ENCODE measurements at places on chromosomes 1 and 21.

DNA sequence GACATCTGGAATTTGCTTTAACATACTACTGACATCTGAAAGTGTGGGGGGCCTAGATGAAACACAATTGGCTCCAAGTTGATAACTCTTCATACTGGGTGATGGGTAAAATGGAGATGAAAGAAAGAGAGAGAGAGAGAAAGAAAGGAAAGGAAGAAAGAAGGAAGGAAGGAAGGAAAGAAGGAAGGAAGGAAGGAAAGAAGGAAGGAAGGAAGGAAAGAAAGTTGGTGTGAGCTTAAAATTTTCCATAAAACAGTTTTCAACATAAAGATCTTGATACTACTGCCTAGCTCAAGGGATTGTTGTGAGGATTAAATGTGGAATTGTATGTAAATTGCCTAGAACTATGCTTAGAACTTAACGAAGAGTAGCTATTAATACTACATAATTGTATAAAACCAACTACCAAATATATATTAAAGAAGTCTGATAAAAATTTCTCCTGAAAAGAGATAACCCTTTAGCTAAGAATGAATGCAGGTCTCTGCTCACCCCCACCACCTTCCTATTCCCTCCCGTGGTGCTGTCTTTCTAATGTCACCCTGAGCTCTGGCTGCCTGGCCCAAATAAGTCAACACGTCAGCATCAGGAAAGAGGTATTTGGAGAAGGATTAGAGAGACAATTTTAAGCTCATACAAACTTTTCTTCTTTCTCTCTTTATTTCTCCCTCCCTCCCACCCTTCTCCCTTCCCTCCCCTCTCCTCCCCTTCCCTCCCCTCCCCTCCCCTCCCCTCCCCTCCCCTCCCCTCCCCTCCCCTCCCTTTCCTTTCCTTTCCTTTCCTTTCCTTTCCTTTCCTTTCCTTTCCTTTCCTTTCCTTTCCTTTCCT, 89.3 kb upstream of the SGIP1 start:
- DNase-seq: no peak

DNA sequence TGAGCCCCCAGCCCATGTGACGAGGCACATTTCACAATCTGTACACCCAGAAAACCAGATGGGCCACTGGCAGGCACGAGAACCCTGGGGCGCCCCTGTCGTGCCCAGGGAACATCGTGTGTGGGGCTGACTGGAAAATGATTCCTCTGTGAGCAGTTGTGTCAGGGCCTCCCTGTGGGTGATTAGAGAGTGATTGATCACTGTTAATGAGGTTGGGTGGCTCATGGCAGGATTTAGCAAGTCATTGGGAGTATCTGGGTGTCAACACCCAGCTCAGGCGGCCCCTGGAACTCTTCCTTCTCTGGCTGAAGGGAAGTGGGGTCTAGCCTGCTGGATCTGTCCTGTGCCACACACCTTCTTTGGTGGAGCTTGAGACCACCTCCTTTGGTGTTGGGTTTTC, 5.7 kb downstream of the GRHL3 start:
- DNase-seq: no peak

DNA sequence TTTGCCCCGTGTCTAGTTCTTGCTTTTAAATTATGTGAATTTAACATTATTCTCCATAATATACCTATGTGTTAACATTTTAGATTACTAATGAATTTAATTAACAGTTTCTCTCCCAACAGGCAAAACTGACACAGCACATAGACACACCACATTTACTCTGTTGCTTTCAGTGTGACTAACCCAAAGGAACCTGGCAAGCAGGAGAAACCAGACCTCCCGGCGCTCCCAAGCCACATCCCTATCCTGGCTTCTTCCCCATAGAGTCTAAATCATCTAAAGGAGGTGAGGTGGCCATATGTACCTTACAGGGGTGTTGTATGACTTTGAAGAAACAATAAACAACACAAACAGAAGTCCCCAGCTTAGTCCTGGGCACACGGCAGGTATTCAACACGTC, 69.2 kb downstream of the CAPZB start:
- no peak for DNase-seq

DNA sequence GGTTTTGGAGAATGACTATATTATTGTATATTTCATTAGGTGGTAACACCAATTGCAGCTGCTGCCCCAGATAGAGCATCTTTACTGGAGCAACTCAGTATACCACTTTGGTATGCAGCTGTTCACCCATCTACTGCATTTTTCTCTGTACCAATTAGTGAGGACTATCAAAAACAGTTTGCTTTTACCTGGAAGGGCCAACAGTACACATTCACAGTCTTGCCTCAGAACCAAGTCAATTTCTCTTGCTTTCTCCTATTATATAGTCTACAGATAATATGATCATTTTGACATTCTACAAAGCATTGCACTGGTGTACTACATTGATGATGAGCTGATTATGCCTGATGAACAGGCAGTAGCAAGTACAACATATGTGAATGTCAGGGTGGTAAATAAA, 99.3 kb downstream of the PTPRU start:
- no peak for DNase-seq

- no peak for DNase-seq
Observed at GRCh38 chr1:226964611-226965486, 24.8 kb downstream of the COQ8A start.

DNA sequence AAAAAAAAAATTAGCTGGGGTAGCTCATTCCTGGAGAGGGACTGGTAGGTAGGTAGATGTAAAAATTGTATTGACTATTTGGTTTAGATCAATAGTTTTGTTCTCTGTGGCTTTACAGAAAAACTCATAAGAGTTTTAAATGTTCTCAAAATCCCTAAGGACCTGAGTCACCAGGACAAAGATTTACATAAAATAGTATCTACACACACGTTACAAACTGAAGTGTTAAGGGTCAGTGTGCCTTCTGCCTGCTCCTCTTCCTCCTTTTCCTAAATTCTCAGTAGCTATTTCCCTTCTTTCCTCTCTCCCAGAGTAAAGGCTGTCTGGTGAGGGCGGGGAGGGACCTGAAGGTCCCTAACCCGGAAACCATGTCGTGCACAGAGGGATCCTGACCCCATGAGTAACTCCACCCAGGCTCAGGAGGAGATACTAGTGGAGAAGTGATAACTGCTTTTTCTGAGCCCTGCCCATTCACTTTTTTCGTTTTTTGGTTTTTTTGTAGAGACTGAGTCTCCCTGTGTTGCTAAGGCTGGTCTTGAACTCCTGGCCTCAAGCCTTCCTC, 8.1 kb downstream of the PLEKHM2 start:
- DNase-seq: no peak

DNA sequence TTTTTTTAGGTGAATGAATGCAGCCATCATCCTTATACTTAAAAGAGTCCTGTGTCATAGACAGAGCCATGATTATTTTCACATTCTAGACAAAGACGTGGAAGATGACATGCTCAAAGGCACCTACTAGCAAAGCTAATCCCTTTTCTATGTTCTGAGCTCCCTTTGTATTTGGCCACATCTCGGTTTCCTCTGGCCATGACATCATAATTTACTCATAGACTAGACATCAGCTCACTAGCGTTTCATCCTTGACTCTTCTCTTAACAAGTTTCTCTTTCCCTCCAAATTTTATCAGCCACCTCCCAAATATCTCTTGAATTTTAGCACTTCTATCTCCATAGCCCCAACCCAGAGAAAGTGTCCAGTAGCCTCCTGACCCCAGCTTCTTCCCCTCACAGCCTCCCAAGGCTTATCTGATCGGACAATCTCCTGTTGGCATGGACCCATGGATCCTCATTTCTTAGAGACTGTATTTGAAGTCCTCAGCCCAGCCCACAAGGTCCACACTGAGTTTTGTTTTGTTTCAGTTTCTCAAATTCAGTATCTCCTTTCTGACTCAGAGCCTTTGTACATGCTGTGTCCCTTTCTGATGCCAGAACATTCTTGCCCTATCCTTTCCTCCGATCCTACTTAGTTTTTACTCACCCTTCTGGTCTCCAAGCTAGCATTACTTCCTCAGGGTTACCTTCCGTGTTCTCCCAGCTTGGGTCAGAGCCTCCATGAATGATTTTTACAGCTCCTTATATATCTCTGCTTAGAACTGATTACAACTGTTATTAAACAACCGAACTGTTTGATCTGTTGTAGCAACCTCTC, 33.0 kb upstream of the EPS8L3 start:
- no peak for DNase-seq

DNA sequence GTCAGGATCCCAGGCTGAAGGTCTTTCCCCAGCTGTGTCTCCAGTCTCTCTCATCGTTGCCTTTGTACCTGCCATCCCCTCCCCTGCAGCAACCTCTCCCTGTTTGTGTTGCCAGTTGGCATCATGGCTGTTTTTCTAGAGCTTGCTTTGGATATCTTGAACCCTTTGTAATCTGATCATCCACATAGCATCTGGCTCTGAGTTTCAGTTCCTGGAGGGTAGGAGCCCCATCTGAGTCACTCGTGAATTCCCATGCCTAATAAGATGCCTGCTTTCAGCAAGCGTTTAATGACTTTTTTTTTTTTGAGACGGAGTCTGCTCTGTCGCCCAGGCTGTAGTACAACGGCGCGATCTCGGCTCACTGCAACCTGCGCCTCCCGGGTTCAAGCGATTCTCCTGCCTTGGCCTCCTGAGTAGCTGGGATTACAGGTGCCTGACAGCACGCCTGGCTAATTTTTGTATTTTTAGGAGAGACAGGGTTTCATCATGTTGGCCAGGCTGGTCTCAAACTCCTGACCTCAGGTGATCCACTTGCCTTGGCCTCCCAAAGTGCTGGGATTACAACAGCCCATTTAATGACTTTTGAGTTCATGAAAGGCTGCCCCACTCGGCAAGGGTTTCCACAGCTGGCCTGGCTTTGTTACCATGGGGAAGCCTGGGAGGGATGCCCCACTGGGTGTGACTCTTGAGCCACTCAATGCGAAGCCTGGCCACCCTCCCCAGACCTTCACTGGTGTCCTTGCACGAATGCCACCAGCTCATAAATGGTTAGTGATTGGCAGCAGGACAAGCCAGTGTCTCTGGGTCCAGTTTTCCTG, 11.9 kb downstream of the ALPL start:
- no peak for DNase-seq

DNA sequence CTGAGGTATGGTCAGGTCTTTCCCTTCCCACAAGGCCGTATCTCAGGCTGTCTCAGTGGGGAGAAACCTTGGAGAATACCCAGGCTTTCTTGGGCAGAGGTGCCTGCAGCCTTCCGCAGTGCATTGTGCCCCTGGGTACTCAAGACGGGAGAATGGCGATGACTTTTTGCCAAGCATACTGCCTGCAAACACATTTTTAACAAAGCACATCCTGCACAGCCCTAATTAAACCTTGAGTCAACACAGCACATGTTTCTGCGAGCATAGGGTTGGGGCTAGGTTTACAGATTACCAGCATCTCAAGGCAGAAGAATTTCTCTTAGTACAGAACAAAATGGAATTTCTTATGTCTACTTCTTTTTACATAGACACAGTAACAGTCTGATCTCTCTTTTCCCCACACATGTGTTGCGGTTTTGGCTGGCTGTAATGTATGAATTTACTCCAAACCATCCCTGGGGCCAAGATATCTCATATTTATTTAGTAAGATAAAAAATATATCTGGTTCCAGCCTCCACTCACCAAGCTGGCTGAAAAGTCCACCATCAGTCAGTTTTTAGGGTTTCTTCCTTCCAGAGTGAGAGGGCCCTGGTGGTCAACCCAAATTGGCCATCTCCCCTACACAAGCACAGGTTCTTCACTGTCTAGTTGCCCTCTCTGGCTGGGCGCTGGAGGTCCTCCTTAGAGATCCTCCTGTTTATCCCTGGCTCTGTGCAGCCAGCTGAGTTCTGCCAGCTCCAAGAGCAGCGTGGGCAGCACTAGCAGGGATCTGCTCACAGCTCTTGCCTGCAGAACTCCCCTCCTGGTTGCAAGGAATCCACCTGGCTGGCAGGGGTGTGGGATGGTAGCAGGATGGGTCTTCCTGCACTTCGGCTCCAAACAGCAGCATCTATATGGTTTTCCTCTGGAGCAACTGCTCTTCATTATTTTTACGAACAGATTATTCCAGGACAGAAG, 2.6 kb downstream of the FAAH start:
- no peak for DNase-seq

- no peak for DNase-seq
Observed at GRCh38 chr1:15684468-15685291, 560 bp downstream of the PLEKHM2 start.

GRCh38 chr21:42317341-42317741, 2.1 kb upstream of the TFF3 start:
- DNase-seq: no peak

DNA sequence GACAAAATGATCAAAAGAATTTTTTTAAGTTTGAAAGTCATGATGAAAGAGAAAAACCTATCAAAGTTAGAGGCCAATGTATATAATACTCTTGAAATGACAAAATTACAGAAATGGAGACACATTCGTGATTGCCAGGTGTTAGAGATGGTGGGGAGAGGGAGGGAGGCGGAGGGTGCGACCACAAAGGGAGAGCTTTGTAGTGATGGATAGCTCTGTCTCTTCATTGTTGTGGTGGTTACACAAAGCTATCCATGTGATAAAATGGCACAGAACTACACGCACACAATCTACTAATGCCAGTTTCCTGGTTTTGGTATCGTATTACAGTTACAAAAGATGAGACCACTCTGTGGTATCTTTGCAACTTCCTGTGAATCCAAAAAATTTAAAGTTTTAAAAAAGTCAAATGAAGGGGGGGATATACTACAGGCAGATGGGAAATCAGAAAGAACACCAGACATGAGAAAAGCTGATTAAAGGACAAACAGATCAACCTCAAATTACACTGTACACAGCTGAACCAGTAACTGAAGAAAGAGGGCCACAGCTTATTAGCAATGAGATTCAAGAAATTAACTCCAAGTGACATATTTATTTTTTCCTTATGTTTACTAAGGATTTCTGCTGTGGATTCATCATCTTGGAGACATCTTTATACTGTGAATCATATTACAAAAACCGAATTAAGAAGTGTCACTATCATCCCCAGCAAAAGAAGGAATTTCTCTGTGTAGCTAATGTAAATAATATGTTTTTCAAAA, 199.1 kb downstream of the SLC45A1 start:
- no peak for DNase-seq

DNA sequence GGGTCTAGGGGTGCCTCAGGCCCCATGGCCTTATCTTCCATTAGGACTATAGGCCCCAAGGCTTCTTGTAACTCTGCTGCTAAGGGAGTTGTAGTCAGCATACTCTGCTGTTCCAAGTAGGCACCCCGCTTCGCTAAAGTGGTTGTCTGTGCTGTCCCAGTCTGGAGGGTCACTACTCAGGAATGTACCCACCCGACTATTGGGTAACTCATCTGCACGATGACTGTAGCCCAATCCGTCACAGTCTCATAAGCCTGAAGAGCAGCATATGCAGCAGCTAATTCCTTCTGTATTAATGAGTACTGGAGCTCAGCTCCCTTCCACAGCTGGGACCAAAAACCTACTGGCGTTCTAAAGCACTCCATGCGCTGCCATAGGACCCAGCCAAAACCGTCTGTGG, 111.0 kb downstream of the GDAP2 start:
- DNase-seq: no peak

DNA sequence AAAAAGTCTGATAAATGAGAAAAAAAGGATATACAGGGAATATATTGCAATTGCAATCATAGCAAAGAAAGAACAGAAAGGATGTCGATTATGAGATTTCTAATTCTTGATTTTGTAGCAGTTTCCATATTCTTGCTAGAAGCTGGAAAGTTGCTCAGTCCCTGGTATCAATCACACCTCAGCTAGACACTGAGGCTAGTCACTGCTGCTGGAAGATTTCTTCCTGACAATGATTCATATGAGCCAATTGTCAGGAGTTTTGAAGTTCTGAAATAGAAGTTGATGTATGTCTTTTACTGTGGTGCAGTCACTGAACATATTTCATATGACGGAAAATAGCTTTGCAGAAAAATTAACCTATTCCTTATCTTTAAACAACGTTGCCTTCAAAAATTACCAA, 208.4 kb upstream of the C1orf105 start:
- no peak for DNase-seq
